ENCODE measurements at places on chromosomes 5 and 9.

- DNase-seq, result peak; percentile 12
Observed at GRCh38 chr9:131475956-131476776, 26.6 kb upstream of the POMT1 start.

DNA sequence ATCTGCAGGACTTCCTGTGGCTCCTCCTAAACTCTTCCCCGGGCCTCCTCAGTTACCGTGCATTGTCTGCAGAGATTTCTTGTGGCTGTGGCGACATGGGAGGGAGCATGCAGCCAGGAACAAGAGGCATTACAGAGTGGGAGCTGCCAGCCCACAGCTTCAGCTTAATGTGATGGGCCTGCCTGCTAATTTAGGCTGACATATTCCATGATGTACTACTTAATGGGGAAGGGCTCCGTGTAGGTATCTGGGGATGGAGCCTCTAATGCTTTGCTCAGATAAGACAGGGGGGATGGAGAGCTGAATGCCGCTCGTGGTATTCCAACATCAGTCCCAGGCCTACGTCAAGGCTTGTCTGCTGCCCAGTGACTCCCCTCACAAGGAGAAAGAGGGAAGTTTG, 137.6 kb upstream of the GPR151 start:
- DNase-seq, result no peak

- DNase-seq, result no peak
Observed at GRCh38 chr5:147616421-147616820, 106.6 kb upstream of the DPYSL3 start.

DNA sequence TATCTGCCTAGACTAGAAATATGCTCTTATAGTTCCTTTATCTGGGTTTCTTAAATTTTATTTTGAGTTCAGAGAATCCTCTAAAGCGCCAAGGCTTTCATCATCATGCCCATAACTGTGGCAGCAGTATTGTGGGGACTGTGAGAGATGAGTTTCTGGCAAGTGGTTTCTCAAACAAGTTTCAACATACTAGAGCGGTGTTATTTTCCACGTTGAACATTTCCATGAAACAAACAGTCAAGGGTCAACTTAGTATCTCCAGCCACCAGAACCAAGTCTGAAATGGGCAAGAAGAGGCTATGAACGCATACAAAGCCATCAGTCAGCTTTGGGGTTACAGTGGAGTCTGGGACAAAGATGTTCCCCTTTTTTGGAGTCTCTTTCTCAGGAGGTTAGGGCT, 40.3 kb downstream of the SERINC5 start:
- DNase-seq, result no peak

GRCh38 chr9:136847088-136847825, 2.0 kb upstream of the PHPT1 start:
- DNase-seq, result no peak

- DNase-seq, result no peak
Observed at GRCh38 chr5:135591277-135591676, 12.5 kb upstream of the CXCL14 start.

DNA sequence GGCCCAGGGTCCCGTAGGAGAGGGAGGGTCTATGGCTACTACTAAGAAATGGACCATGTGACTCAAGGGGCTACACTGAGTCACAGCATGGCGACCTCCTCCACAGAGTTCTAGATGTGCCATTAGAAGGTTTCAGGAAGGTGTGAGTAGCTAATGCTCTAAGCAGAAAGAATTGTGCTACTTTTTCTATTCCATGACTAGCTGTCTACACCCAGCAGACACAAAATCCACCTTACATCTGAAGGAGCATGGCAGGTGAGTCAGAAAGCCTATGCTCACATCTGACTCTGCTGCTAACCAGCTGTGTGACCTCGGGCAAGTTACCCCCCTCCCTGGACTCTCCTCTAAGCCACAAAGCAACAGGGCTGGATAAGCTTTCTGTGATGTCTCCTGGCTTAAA, 14.4 kb upstream of the MEIKIN start:
- DNase-seq, result no peak

DNA sequence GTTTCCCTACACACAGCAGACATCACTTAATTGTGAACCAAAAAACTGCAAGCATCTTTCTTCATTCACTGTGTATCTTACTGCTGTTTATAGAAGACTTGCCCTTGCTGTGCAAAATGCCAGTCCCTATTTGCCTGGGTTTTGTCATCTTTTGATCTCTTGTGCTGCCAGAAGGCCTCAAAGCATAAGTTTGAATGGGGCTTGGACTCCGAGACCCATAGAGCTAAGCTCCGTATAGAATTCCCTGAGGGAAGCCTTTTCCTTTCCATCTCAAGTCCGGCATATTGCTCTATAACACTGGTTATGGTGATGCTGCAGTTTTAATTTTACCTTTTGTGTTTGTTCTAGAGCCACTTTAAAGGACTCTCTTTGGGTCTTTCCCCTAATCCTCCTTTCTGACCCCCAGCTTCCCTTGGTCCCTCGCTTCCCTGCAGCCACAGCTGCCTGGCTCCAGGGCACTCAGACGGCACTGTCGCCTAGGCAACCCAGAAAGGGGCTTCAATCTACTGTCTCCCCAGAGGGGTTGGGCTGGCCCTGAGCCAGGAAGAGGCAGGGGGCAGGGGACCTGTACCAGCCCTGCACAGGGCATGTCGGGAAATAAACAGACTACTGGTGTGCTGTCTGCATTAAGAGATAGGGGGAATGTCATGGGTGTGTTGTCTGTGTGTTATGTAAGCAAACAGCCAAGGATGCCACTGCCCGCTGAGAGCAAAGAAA, 73.4 kb upstream of the MELK start:
- no peak for DNase-seq

GRCh38 chr5:136605638-136606037, 240.3 kb upstream of the TRPC7 start:
- no peak for DNase-seq

DNA sequence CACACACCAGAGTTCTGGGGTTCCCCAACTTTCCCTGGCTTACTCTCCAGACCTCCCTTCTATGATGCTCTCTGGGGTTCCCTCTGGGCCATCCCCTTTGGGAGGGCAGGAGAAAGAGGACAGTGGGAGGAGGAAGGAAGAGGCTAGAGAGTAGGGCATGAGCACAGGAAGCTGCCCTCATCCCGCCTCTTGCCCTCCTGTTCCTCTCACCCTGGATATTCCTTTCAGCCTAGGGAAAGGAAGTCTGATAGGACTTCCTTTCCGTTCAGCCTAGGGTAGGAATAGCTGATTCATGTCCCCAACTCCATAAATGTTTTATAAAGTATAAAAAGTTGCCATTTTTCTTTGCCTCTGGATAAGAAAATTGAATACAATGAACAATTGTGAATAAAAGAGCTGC, 7.4 kb downstream of the MAP1B start:
- DNase-seq, result no peak

- DNase-seq, result no peak
Observed at GRCh38 chr9:108278341-108278740, 577.4 kb downstream of the ACTL7B start.

Data from activated naive CD4-positive, alpha-beta T cell treated with anti-CD3 and anti-CD28 coated beads, Interleukin-2, amount 50 U/mL, for 16 hours (primary cell).